ENCODE measurements at places on chromosomes 13 and 19.

DNA sequence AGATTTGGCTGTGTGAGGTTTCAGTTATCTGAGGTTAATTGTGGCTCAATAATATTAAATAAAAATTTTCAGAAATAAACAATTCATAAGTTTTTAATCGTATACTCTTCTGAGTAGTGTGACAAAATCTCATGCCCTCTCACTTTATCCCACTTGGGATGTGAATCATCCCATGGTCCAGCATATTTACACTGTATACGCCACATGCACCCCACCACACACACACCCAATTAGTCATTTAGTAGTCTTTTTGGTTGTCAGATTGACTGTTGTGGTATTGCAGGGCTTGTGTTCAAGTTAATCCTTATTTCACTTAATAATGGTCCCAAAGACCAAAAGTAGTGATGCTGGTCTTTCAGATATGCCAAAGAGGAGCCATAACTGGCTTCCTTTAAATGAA lies 66.4 kb upstream of the PCDH9 start:
- DNase-seq = no peak

DNA sequence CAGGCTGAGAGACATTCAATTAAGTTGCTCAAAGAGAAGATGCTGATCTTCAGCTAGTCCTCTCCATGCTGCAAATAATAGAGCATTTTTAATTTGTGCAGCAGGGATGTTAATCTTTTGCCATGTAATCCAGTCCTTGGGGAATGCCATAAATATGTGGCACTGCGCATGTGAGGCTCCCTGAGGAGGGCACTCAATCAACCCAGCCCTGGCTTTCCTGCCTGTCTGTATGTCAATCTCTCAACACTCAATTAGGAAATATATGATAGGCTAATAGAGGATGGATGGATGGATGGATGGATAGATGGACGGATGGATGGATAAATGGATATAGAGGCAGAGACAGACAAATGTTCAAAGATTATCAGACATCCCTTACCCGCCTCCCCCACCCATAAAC lies 31.6 kb upstream of the POP4 start:
- no peak for DNase-seq

DNA sequence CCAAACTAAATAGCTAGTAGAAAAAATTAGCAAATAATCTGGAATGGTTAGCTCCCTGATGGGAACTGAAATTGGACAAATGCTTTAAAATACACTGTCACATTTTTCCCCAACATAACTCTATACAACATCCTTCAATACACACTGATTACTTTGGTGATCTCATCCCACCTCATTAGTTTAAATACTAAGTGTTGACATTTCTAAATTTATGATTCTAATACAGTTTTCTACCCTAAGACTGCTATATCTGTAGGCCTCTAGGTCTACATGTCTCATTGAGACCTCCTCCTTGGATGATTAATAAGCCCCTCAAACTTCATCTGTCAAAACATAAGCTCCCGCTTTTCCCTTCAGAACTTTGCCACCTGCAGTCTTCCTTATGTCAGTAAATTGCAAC lies 80.7 kb upstream of the SLITRK5 start:
- DNase-seq = no peak

DNA sequence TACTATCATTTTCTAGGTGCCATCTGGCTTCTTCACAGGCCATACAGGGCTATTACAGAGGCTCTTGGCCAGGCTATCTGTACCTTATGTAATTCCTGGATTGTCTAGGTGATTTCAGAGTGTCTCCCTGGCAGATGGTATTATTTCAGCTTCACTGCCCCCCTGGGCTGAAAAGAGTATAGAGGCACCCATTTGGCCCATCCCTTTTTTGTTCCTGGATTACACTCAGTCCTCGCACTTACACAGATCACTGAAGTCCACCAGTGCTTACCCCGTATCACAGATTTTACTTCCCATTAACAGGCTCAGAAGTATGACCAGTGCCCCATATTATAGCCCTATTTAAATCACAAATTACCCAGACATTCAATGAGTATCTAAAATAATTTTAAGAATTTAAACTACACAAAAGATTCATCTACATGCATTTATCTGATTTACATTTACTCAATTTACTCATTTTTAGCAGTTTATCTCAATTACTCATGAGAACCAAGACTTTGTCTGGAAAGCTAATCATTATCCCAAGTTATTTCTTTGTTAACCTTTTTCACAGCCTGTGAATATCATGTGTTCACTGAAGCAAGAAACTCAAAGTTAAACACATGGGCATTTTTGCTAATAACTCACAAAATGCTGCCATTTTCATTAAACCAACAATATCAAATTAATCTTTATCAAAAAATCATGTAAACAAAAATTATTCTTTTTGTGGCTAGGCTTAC lies 121.0 kb downstream of the PCDH20 start:
- DNase-seq = no peak

DNA sequence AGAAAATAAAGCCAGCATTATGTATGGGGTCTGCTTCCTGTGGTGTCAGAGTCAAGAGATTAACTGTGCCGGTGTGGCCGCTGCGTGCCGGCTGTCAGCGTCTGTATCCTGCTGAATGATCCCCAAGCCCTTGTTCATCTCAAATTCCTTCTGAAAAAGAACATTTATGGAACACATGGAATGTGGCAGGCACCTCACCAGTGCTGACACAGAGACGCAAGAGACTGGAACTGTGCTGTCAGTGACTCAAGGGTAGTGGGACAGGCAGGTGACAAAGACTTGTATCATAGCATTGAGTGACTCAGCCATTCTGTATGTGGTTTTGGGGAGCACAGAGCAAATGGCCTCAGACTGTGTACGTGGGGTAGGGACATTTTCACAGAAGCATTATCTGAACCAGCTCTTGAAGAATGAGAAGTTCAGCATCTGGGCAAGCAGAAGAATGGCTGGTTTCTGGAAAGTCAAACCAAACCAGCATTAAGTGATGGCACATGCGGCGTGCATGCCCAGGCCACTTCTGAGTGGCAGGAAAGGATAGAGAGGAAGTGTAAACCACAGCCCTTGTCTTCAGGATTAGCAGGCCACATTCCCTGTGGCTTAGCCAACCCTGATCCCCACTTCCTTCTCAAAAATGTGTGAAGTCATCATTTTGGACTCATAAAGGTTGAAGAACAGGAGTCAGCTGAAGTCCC lies 54.0 kb upstream of the IRS2 start:
- DNase-seq = no peak

GRCh38 chr13:40192858-40193257 lies 473.6 kb downstream of the FOXO1 start:
- DNase-seq = no peak

GRCh38 chr13:108974686-108975085 lies 345.3 kb downstream of the MYO16 start:
- no peak for DNase-seq

DNA sequence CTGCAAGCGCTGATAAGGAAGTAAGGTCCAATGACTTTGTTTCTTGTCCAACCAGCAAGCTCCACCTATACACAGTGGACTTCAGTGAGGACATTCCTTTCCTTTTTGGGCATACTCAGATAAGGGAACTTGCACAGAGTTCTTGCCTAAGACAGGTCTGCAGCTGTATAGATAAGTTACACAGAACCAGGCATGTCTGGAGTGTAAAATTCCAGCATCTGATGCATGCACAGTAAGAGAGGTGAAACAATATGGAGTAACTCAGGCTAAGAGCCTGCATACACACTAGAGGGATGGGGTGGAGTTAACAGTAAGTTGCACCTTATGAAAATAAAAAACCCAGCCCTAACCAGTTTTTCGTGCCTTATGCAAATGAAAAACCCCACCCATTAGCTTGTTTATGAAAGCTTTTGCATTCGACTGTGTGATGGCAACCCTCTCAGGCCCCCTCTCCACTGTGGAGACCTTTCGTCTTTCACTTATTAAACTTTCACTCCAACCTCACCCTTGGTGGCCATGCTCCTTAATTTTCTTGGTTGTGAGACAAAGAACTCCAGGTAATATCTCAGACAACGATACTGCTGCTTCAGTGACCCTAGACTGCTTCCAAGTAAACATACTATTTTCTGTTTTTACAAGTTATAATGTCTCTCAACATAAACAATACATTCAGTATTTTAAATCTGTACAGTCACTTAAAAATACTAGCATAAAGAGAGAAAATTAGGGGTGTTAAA lies 2859.0 kb upstream of the PCDH20 start:
- DNase-seq = no peak

DNA sequence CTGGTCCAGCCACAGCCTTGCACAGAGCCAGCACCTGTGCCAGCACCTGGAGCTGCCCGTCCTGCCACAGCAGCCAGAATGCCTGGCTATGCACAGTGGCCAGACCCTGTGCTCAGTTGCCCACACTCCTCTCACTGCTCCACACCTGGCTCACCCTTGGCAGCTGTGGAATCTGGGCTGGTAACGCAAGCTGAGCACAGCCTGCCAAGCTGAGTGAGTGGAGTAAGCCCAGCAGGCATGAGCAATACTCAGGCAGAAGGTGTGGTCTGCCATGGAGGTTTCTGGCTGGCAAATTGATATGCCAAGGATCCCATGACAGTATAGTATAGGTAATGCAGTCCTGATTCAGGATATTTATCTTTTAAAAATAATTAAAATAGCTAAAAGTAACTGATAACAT lies 122.2 kb downstream of the PCDH9 start:
- no peak for DNase-seq

GRCh38 chr19:28242317-28242927 lies 970.5 kb downstream of the UQCRFS1 start:
- no peak for DNase-seq

GRCh38 chr13:74068471-74068870 lies 65.7 kb downstream of the KLF12 start:
- no peak for DNase-seq

GRCh38 chr13:81986308-81986707 lies 1645.4 kb upstream of the SPRY2 start:
- no peak for DNase-seq
